CD4-positive, alpha-beta T cell treated with Interleukin-4 for 1 hour (primary cell): ENCODE measurements at places on chromosomes 3 and 15.
A peak's percentile ranks its signal among the peaks of the same experiment; 100 is the strongest.

GRCh38 chr15:41124058-41124457, 8.0 kb upstream of the INO80 start:
- DNase-seq, result no peak

GRCh38 chr3:197807969-197808587, 17.0 kb downstream of the LRCH3 start:
- no peak for DNase-seq

DNA sequence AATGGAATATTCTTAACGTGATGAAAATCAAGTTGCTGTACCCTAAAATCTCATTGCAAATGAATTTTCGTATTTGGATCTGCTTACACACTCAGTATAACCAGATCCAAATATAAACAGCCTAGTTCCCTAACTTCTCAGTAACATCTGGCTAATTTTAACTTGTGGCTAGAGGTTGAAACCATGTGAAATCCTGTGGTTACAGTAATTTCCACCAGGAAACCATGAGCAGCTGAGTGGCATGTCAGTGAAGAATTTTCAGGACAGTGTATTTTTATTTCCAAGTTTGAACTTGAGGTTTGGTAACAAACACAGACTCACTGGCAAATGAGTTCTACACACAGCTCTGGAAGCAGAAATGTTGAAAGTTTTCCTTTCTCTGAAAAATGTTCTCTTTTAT, 754.1 kb downstream of the NR2F2 start:
- no peak for DNase-seq

DNA sequence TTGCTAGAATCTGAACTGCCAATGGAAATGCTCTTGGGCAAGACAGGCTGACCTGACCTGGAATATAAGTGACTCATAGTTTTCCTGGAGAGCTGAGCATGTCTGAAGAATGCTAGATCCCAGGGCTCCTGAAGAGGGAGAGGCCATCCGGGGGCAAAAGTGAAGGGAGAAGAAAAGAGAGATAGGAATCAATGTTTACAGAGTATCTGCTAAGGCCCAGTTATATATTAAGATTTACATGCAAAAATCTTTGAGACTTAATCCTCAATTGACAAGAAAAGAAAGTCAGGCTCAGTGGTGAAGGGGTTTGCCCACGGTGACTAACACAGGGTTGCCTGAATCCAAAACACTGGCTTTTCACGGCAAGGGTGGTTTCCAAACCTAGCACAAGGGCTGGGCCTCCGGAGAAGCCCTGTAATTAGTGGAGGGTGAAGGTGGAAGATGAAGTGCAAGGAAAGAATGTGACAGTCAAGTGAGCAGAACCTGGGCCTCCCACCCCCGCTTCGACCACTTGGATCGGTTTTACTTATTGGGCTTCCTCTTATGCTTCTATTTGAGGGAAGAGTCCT, 91.7 kb upstream of the FGF12 start:
- peak; percentile 14 for DNase-seq

DNA sequence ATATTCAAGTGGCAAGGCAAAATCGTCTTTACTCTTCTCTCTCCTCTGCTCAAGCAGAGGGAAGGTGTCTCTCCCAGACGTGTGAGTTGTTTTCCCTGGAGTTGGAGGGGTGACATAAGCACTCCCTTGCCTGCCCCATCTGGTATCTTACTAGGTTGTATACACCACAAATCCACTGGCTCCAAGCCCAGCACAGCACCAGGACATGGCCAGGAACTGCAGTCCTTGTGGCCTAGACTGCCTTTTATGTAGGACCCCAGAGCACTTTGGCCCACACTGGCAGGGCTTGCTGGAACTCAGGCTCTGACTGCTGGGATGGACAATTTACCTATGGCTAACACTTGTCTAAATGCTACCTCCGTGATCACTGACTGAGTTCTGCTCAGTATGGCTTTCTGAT, 34.0 kb downstream of the DZIP3 start:
- DNase-seq, result no peak

- no peak for DNase-seq
Observed at GRCh38 chr15:76174654-76175053, 114.9 kb downstream of the TMEM266 start.

- DNase-seq, result no peak
Observed at GRCh38 chr15:60408463-60408981, 10.7 kb upstream of the ANXA2 start.
